ENCODE measurements at places on chromosomes 4 and X.

- DNase-seq = no peak
These were observed 117.9 kb downstream of the SH3RF1 start for GRCh38 chr4:169152899-169153298.

- no peak for DNase-seq
These were observed 781.5 kb upstream of the EPHA5 start for GRCh38 chr4:66451741-66452140.

- DNase-seq = no peak
These were observed 47.7 kb upstream of the ADRA2C start for GRCh38 chr4:3718462-3718861.

- no peak for DNase-seq
These were observed 247.8 kb upstream of the POU3F4 start for GRCh38 chrX:83260288-83260687.

DNA sequence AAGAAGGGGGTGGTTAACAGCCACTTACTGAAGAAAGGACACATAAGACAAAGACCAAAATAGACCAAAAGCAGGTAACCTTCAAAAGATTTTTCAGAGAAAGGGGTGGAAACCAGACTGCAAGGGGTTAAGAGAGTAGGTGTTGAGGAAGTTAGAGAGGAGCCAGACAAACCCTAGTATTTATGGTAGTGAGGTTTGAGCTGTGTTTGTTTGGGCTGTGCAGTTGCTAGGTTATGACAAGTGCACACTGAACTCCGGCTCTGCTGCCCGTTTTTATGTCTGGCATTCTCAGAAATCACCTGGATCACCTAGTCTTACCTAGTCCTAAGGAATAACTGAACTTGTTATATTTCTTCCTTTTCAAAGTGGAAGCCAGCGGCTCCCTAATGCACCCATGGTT lies 22.9 kb upstream of the G3BP2 start:
- no peak for DNase-seq

- DNase-seq = no peak
These were observed 52.7 kb downstream of the ACOX3 start for GRCh38 chr4:8387615-8388527.

GRCh38 chr4:119550857-119551532 lies 77.6 kb downstream of the PDE5A start:
- DNase-seq = no peak

DNA sequence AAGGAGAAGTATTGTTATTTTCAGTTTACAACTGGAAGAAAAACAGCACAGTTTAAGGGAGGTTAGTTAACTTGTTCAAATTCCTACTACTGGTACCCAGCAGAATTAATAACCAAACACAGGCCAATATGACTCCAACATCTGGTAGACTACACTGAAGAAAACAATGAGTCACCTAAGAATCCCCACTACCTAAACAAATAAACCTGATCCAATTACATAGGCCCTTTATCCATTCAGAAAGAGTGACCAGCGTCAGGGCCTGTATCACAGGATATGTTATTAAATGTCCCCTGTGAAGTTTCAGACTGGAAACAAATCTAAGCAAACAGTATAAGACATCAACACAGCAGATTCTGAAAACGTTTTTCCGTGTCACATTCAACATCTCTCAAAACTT lies 492.5 kb upstream of the INTU start:
- DNase-seq = no peak

DNA sequence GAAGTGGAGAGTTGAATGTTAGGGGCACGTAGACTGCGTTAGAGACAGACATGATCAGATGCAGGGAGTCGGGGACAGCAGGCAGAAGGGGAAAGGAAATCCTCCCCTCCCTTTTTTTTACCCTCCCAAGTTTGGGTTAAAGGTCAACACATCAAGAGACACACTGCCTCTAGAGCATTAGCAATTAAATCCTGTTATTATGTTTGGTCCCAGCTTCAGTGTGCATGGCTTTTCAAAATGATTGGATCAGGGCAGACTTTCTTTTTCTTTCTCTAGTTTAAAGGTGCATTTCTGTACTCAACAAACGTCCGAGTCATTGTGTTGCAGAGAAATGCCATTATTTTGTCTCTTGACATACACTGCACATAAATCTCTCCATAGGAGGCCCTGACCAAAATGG lies 63.9 kb downstream of the USP26 start:
- no peak for DNase-seq

- DNase-seq = no peak
These were observed 320.3 kb downstream of the STK32B start for GRCh38 chr4:5371415-5372190.

GRCh38 chrX:150184491-150184890 lies 178.6 kb upstream of the MAMLD1 start:
- no peak for DNase-seq

- DNase-seq = peak; percentile 94
These were observed 430 bp downstream of the HDAC6 start for GRCh38 chrX:48802089-48802904.

DNA sequence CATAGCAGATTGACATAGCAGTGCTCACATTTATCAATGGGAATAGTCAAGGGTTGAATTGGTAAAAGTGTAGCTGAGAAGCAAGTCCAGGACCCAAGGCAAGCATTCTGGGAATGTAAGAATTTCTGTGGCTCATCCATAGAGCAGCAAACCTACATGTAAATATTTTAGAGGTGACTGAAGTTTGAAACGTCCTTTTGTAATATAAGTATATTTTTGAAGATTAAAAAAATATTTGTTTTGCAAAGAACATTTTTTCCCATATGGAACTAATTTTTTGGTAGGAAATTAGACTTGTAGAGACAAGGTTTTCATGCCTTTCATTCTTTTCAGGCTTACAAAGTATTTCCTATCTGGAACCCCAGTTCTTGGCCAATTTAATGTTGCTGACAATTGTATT lies 104.0 kb downstream of the TEX13A start:
- no peak for DNase-seq

Measured in sigmoid colon (tissue), 7 donors.